CD4-positive, alpha-beta memory T cell (primary cell): ENCODE measurements at places on chromosomes 7 and 10. TPM values are rescaled to one million over a fixed set of nuclear protein-coding genes. Genes with fewer than 3 reads are reported as not detected.

SDK1 gene
- total RNA-seq = 0.06 TPM

LEP gene
- not detected for total RNA-seq

- H3K4me1 ChIP-seq = no peaks in the 10 kb centered on the region
- no peak within 1 kb of the TSS for H3K4me3 ChIP-seq
- no peaks in the 10 kb centered on the region for H3K36me3 ChIP-seq
- no peak within 1 kb of the TSS for H3K27ac ChIP-seq
- H3K27me3 ChIP-seq = no peaks in the 10 kb centered on the region
These were observed at the start of gene CACNB2 for GRCh38 chr10:18140149-18140956. Gene CACNB2, plus strand, starts transcription at chr10:18140424.

DNA sequence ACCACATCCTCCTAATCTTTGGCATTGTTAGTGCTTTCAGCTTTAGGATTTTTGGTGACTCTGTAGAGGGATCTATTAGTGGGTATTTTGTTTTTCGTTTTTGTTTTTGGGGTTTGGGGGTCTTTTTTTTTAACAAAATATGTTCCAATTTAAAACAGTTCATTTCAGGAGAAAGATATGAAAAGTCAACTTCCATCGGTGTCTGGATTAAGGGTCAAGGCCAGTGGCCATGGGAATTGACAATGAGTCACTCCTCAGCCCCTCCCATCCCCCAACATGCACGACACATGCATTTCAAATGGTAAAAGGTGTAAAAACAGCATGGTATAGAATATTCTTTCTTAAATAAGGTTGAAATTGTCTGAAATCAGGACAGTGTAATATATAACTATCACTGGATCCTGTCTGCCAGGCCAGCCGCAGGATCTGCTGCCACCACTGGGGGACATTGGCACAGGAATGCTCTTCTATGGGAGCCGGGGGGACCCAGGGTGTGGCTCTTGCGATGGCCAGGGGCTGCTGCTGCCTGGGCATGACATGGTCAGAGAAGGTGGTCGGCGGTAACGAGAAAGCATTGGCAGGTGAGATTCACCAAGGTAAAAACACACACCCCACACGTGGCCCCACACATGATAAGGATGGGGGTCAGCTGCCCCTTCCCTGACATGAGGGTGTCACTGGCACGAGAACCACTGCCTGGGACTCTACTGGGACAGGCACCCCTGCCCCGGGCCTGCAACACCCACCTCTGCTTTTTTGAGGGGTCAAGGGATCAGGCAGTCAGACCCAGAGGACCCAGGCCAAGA is 126.2 kb upstream of the KCTD7 start:
- H3K36me3 ChIP-seq = no peaks in the 10 kb centered on the region
- no peak for DNase-seq
- H3K4me3 ChIP-seq = no peak overlapping the region
- peaks cover 9% of the 10 kb centered on the region for H3K27me3 ChIP-seq

DNA sequence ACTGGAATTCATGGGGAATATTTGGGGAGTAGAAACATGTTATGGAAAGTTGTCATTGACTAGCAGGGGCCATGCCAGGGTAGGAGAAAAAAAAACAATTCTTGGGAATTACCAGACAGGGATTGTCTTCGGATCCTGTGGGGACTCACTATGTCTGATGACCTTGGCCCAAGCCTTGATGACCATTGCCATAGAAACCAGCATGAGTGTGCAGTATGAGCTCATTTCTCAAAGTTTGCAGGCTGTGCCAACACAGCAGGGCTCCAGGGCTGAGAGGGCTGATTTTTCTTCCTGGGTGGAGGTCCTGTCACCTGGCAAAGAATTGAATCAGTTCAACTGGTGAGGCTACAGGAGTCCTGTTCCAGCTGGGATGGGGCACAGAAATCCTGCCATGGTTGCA is 198.3 kb downstream of the ADRA2A start:
- H3K27ac ChIP-seq = no peak overlapping the region
- H3K4me3 ChIP-seq = no peak overlapping the region
- no peaks in the 10 kb centered on the region for H3K36me3 ChIP-seq
- no peaks in the 10 kb centered on the region for H3K27me3 ChIP-seq

ZNF775 gene
- total RNA-seq = 5.5 TPM

DNA sequence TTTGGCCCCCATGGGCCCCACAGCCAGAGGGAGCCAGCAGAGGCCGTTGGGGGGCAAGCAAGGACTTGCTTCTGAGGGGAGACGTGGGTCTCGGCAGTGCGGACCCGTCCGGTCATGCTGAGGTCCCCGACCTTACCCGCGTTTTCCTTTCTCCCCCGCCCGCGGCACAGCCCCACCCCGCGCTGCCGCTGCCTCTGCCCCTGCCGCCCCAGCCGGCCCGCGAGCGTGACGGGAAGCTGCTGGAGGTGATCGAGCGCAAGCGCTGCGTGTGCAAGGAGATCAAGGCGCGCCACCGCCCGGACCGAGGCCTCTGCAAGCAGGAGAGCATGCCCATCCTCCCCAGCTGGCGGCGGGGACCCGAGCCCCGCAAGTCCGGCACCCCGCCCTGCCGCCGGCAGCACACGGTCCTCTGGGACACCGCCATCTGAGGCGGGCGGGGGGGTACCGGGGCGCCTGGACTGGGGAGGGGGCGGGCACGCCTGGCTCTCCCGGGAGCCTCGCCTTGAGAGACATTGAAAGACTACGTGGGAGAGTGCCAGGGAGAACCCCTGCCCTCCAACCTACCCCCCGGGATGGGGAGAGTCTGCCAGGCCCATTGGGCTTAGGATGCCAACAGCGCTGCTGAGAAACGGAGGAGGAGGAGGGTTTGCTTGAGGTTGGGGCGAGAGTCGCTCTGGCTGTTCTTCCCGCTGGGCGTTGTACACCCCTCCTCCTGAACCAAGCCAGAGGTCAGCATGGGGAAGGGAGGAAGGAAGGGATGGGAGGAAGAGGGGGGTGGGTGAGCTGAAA is 9.9 kb downstream of the NYAP1 start:
- H3K27me3 ChIP-seq = no peaks in the 10 kb centered on the region
- H3K36me3 ChIP-seq = no peaks in the 10 kb centered on the region
- peaks cover 10% of the 10 kb centered on the region for H3K4me1 ChIP-seq
- no peak overlapping the region for H3K27ac ChIP-seq

- H3K4me3 ChIP-seq = no peak overlapping the region
- no peak overlapping the region for H3K27ac ChIP-seq
- H3K4me1 ChIP-seq = peaks cover 100% of the 10 kb centered on the region
- peaks cover 6% of the 10 kb centered on the region for H3K36me3 ChIP-seq
- H3K27me3 ChIP-seq = no peaks in the 10 kb centered on the region
These were observed 16.3 kb downstream of the VOPP1 start for GRCh38 chr7:55556031-55556430.

SPDYE9 gene
- total RNA-seq = not detected

- no peak for DNase-seq
- H3K4me1 ChIP-seq = no peaks in the 10 kb centered on the region
- no peaks in the 10 kb centered on the region for H3K36me3 ChIP-seq
- H3K27ac ChIP-seq = no peak overlapping the region
These were observed 91.4 kb upstream of the CYP26C1 start for GRCh38 chr10:92969151-92969550.

GRCh38 chr10:45581216-45581549 is 91.4 kb downstream of the ZFAND4 start:
- no peaks in the 10 kb centered on the region for H3K36me3 ChIP-seq
- H3K4me1 ChIP-seq = peaks cover 21% of the 10 kb centered on the region
- peak overlapping the region; percentile 61 for H3K4me3 ChIP-seq

DNA sequence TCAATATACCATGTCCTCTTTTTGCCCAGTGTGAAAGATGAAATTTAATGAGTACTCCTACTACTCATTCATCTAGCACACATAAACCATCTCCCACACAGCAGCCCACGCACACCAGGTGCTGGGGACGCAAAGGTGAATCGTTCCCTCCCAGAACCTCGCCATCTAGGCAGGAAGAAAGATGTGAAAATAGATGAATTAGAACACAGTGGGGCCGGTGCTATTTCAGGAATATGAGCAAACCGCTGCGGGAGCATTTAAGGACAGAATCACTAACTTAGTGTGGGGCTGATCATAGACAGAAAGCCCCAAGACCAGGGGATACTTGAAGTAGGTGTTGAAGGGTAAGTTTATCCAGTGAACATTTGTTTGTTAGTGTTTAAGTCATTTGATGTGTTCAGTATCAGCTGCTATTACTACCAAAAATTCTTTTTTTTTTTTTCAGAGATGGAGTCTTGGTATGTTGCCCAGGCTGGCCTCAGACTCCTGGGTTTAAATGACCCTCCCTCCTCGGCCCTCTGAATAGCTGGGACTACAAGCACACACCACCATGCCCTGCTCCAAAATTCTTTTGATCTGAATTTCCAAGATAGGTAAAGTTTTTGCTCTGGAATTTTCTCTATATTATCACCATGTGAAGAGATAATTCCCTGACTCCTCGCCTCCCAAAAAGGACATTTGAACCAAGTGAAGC is 48.8 kb downstream of the CPXM2 start:
- no peaks in the 10 kb centered on the region for H3K27me3 ChIP-seq
- no peak for DNase-seq
- H3K36me3 ChIP-seq = no peaks in the 10 kb centered on the region
- H3K27ac ChIP-seq = no peak overlapping the region

POU6F2 gene
- total RNA-seq = not detected

ADAM22 gene
- 7.7 TPM for total RNA-seq

GRCh38 chr10:86941991-86942421 is 15.4 kb downstream of the MMRN2 start:
- no peak for DNase-seq
- no peaks in the 10 kb centered on the region for H3K4me1 ChIP-seq
- no peaks in the 10 kb centered on the region for H3K27me3 ChIP-seq
- no peaks in the 10 kb centered on the region for H3K36me3 ChIP-seq
- H3K27ac ChIP-seq = no peak overlapping the region
- H3K4me3 ChIP-seq = no peak overlapping the region

GRCh38 chr10:62183857-62184795 is 84.5 kb downstream of the RTKN2 start:
- no peaks in the 10 kb centered on the region for H3K27me3 ChIP-seq
- H3K4me1 ChIP-seq = peaks cover 70% of the 10 kb centered on the region
- DNase-seq = no peak

DNA sequence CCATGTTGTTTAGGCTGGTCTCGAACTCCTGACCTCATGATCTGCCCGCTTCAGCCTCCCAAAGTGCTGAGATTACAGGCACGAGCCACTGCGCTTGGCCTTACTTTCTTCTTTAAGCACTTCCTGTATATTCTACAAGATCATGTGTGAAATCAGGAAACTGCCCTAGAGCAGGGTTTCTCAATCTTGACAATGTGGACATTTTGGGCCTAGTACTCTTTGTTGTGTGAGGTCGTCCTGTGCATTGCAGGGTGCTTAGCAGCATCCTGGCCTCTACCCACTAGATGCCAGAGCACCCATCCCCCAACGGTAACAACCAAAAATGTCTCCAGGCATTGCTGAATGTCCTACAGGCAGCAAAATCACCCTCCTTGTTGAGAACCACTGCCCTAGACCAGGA is 24.7 kb downstream of the RRP12 start:
- no peaks in the 10 kb centered on the region for H3K4me1 ChIP-seq
- H3K4me3 ChIP-seq = no peak overlapping the region
- no peaks in the 10 kb centered on the region for H3K27me3 ChIP-seq
- DNase-seq = no peak
- no peak overlapping the region for H3K27ac ChIP-seq

FAM221A gene
- 6.8 TPM for total RNA-seq

GRCh38 chr7:50355817-50356178 is 51.3 kb downstream of the IKZF1 start:
- peaks cover 99% of the 10 kb centered on the region for H3K4me1 ChIP-seq
- no peak overlapping the region for H3K4me3 ChIP-seq
- no peaks in the 10 kb centered on the region for H3K27me3 ChIP-seq
- peaks cover 27% of the 10 kb centered on the region for H3K36me3 ChIP-seq
- H3K27ac ChIP-seq = peak overlapping the region; percentile 89
